ENCODE measurements at places on chromosomes 6 and 20.
A peak's percentile ranks its signal among the peaks of the same experiment; 100 is the strongest.

DNA sequence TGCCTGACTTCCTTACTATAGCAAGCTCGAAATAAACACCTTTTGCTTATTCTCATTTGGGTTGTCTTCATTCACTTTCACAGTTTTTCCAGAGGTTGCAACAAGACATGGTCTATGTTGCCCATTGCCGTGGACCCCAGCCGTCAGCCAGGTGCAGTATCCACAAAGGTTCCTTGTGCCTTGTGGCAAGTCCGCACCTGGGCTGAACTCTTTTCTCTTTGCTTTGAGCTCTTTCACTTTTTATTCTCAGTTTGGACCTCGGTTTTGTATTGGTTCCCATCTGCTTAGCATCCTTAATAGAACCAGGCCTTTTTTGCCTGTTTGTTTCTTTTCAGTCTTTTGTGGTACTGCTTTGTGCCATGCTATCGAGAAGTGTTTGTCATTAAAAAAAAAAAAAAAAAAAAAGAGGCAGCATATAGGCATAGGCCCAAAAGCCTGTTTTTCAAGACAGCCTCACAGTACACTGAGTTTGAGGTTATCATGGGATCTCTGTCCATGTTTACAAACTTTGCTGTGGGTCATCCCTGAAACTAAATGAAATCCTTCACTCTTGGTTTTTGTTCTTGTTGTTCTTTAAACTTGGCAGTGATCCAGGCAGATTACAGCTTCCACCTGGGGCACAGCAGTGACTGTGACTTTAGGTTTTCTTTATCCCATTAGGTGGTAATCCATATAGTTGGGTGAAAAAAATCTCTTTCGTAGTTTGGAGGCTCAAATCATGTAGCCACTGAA lies 33.3 kb downstream of the GSTA3 start:
- DNase-seq, result no peak

GRCh38 chr6:34664256-34664971 lies 32.2 kb downstream of the ILRUN start:
- no peak for DNase-seq

DNA sequence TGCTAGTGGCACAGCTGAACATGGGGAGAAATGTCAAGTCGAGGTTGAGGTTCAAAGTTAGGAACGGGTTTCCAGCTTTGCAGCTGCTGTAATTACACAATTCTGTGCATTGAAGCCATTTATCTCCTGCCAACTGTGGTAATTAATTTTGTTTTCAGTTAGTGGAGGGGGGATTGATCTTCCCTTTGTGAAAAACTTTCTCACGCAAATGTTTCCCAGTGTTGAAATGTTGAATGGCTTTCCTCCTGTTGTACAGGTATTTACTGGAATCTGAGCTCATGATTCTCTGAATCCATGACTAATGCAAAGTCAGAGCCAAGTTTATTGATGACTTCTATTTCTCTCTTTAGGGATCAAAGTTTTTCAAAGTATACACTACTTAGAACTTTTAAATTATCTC lies 198.4 kb upstream of the SLC35B3 start:
- no peak for DNase-seq

DNA sequence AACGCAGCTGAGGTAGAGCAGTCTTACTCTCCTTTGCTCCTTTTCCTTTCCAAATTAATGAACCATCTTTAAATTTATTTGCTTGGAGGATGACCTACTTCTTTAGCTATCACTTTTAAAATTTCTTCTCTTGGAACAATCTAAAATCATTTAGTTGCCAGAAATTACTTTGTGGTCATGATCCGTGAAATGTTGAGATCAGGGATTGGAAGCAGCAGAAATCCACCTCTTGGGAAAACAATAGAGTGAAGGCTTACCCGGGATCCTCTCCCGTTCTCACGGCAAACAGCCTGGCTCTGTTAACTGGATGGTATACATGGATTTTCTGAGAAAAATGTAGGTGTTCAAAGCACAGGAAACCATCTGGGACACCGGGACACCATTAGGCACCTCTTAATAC lies 7.7 kb downstream of the AKAP12 start:
- no peak for DNase-seq

- no peak for DNase-seq
Measured at GRCh38 chr6:43060034-43060754, 763 bp downstream of the KLC4 start.

- DNase-seq, result no peak
Measured at GRCh38 chr6:2748183-2748582, 2.5 kb downstream of the MYLK4 start.

DNA sequence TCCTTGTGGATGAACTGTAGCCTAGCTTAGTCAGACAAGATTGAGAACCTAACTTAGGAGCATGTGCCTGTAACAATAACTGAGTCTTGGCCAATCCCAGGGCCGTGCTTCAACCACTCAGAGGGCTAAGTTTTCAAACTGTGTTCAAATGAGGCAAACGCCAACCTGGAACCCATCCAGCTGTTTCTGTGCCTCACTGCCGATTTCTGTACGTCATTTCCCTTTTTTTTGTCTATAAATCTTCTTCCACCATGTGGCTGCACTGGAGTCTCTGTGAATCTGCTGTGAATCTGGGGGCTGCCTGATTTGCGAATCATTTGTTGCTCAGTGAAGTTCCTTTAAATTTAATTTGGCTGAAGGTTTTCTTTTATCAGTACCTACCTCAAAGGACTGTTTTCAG lies 115.0 kb upstream of the CHD6 start:
- no peak for DNase-seq

DNA sequence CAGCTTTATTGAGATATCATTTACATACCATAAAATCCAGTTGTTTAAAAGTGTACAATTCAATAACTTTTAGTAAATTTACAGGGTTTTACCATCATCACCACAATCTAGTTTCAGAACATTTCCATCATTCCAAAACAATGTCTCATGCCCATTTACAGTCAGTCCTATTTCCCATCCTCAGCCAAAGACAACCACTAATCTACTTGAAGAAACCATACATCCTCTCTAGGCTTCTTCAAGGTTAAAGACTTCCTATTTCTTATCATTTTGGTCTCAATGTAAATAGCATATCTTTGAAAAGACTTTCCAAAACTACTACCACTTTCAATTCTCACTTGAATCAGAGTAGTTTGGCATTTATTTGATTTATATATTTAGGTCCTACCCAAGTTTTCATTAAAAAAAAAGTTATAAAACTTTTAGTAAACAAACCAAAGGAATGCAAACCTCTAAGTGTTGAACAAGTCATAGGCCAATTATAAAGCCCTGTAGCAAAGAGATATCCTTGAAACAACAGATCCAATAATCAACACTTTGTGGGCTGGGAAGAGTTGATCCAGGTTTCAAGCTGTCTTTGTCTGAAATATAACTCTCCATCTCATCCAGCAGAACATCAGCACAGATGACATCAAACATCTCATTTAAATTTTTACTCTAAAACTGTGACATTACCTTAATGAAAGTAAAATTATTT lies 211.3 kb upstream of the RUNX2 start:
- no peak for DNase-seq

- DNase-seq, result no peak
Measured at GRCh38 chr6:167115054-167115453, 7.8 kb upstream of the CCR6 start.

DNA sequence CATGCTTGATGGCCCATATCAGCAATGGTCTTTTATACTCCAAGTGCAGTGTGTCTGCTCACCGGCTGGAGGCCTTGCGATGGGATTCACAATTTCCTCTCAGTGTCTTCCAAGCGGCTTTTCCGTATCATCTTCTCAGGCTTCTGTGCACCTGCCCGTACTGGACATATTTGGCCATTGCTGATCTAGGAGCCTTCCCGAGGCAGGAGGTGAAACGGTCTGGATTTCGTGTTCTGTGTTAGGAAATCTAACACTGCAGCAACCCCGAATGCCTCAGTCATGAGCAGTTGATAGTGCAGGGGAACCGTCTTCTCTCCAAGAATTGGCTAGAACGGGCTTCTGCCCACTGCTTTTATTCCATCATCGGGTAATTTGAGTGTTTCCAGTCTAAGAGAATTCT lies 60.5 kb downstream of the PPP1R14C start:
- no peak for DNase-seq

DNA sequence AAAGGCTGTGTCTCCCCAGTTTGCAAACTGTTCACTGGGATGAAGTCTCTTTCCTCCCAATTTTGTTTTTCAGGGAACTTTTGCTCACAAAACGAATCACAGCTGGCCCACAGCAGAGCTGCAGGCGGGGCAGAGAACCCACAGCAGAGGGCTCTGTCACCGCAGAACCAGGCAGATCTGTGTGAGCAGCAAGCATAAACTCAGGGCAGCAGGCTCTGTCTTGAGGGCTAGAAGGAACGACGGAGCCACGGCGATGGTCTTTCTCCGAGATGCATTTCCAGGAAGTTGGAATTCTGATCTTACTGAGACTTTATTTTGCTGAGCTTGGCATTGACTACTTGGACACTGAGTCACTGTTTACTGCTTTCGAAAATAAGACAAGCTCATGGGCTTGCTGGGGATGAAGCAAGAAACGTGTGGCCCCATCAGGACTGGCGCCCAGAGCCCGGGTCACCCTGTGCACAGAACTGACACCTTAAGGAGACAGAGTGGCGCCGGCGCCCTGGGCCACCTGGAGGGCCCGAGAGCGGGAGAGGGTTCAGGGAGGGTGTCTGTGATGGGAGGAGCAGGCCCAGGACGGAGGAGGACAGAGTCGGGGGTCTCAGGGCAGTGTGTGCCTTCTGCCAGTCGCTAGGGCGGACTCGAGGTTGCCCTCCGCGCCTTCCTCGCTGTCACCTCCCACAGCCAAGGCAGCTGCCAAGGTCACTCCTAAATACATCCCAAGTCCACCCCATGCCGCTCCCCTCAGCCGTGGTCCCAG lies 106.3 kb upstream of the NXT1 start:
- DNase-seq, result no peak

GRCh38 chr20:43140726-43141125 lies 49.0 kb downstream of the PTPRT start:
- DNase-seq, result no peak

DNA sequence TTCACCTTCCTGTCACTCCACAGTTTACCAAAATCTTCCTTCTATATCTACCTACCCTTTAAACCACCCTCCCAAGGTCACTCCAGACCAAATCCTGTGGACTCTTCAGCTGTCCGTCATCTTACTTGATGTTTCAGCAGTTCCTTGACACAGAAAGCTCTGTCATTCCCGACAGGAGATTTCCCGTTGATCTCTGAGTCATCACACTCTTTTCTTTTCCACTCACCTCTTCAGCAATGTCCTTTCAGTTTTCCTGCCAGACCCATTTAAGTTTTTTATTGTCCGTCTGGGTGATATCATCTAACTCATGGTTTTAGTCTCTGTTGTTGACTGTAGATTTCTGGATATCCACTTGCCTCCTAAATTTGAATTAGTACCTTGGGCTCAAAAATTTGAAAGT lies 69.9 kb upstream of the SCGN start:
- DNase-seq, result no peak

DNA sequence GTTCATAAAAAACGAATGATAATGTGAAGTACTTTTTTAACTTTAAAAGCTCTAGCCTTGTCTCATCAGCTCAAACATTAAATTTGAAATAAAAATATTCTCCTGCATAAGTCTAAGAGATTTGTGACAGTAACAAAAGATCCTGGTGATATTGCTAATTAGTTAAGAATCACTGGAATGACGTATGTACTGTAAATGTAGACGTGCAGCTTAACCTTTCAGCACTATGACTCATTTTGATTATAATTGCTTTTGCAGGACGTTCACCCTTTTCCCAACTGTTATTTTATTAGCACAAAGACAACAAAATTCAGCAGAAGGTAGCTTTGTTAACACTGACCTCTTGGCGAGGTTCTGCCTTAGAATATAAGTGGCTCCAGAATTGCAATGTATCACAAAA lies 68.6 kb downstream of the TENT5A start:
- DNase-seq, result no peak

DNA sequence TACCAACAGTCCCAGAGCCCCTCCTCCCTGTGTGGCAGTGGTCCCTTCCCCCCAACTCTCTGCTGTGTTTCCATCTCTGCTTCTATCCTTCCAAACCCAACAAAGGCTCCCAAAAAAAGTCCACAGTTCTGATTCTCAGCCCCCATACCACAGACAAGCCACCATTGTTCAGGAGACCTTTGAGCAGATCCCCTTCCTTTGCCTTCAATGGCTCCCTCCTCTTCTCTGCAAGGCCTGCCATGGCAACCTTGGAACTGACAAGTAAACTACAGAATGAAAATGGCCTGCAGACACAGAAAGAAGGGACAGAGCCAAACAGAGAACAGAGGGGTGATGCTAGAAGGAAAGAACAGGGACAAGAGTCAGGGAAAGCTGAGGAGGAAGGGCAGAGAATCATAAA lies 23.2 kb downstream of the OR2H2 start:
- DNase-seq, result no peak

- no peak for DNase-seq
Measured at GRCh38 chr6:56664029-56664428, 21.3 kb upstream of the DST start.

DNA sequence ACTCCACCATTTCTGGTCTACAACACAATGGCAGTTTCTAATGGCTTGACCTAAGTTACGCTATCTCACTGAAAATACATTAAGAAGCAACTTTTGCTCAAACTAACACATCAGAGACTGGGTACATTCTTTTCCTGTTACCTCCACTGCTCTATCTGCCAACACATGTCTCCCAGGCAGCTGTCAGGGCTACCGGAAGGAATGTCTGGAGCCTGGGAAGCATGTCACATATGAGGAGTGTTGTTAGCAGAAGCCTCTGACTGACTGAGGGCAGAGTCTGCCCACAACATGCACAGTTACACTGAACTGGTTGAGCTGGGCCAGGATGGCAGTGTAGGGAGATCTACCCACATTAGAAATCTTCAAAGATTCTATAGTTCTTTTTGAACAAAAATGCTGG lies 264.5 kb downstream of the KIF16B start:
- DNase-seq, result no peak

DNA sequence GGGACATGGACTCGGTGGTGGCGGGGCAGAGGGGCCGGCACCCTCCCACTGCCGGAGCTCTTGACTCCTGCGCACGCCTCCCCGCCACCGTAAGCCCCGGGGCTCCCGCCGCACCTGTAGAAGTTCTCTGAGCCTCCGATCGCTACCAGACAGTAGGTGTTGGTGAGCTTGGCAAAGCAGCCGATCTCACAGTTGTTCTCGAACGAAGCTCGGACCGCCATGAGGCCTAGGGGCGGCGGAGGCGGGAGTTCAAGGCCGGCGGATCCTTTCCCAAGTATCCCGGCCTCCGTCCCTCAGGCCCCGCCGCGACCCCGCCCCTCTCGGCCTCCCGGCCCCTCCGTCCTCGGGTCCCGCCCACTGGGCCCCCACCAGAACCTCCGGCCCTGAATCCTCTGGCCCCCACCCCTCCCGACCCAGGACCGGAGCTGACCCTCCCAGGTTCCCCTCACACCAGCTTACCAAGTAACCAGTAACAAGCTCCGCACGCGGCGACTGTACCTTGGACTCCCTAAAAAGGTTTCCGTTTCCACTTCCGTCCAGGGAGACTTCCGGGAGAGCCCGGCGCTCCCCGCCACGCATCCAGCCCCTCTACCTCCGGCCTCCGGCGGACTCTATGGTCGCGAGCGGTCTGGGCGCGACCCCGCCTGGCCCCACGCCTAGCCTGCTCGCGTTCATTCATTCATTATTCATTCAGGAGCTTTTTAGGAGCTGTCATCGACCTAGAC lies at the start of gene EIF6:
TSS of gene EIF6 (minus strand) at position 506 of the 725 bp plus-strand sequence. CDS start at position 221, 285 bp downstream.
- DNase-seq, result peak; percentile 93

GRCh38 chr6:114315831-114316595 lies 26.8 kb downstream of the HS3ST5 start:
- no peak for DNase-seq

GRCh38 chr6:73803562-73804241 lies 107.7 kb downstream of the CD109 start:
- peak; percentile 68 for DNase-seq

GRCh38 chr20:24685736-24686135 lies 216.3 kb downstream of the SYNDIG1 start:
- no peak for DNase-seq
